ENCODE measurements at places on chromosomes 13 and 19.

DNA sequence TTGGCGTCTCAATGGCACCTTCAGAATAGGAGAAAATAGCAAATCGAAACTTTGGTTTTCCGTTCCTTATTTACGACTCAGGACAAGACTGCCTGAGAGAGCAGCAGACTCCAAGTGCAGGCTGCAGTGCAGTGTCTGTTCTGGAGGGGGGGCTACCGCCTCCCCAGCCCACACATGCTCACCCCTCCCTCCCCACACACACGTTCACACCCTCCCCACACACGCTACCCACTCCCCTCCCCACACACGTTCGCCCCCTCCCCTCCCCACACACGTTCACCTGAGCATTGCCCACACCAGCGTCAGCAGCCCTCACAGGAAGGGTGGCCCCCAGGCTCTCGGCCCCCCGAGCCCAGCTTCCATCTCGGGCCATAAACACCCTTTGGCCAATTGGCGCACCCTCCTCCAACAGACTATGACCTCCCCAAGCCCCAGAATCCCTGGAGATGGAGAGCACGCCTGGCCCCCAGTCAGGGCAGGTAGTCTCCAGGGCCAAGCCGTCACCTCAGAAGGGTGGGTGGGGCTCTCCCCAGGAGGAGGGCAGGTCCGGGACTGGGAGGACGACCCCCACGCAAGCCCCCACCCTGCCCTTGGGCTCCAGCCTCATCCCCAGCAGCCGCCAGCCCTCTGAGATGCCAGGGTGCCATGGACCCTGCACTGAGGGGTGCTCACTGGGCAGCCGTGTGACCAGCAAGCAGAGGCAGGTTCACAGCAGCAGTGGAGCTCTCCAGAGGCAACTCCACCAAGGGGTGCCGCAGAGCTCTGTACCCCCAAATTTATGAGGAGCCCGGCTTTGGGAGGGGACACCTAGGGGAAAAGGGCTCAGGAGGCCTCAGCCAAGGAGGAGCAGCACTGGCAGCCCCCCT lies 27.5 kb downstream of the RASA3 start:
- DNase-seq = no peak

- no peak for DNase-seq
These were observed 1.3 kb downstream of the UBL3 start for GRCh38 chr13:29849071-29849631.

DNA sequence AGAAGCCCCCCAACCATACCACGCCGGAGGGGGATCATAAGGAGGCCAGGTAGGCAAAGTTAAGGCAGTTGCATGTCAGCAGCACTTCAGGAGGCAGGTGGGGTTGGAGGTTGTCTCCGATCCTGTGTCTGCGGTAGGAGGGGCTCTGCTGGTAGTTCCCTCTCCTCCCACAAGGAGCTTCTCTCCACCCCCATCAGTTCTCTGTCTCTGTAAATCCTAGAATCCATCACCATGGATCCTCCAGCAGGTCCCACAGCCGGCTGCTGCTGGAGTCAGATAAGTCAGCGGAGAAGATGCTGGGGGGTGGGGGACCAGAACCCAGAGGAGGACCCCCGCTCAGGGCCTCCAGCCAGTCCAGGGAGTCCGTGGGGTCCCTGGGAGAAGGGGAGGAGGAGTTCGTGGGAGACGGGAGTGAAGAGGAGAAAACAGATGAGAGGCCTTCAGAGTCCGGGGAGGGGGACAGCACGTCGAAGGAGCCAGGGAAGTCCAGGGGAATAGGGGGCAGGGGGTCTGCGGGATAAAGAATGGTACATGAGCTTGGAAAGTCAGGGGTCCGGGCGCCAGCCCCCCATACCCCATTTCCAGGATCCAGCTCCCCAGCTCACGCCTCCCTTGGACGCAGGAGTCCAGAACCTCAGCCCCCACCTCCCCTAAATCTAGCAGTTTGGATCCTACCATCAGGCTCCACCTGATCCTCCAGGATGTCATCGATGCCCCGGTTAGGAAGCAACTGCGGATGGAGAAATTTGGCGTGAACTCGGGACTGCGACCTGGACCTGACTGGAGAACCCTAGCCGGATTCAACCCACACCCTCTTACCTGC lies 6.3 kb downstream of the MAMSTR start:
- DNase-seq = no peak

DNA sequence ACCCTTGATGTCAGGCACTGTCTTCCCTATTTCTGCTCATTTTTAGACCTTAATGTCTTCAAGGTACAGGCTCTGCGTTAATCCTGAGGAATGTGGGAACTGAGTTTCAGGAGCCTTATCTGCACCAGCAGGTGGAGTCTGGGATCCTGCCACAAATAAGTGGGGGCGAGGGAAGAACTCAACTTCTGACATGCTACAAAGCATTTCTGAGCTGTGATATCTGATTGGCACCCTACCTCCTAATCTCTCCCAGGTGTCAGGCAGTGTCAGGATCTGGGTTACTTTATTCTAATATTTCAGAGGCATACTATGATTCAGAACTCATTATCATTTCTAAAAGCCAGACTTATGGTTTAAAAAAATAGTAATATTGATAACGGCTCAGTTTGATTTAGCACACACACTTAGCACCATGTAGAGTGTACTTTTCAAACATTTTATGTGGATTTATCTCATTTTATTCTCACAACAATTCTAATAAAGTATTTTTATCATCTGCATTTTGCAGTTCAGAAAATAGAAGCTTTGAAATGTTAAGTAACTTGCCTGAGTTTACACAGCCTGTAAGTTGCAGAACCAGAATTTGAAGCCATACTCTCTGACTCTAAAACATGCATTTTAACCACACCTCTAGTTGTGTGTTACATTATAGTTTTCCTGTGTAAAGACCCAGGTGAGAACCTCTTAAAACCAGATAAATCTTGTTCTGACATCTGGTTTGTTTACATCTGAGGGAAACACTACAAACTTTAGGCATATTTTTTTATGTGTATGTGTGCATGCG lies 358.6 kb downstream of the TDRD3 start:
- DNase-seq = no peak

DNA sequence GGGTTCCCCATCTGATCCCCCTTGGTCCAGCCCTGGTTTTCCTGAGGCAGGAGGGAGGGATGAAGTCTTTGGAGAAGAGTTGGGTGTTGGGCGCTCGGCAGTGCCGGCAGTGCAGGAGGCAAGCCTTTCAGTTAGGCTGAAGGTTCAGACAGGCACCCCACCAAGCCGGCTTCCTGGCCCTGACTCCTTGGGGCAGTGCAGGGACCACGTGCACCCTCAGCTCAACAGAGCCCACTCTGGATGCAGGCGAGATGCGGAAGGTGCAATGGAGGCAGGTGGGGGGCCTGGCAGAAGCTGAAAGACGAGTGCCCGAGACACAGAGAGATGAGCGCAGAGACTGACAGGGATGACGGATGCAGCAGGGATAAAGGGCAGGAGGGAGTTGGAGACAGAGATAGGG lies 11.1 kb downstream of the MAMSTR start:
- DNase-seq = no peak

DNA sequence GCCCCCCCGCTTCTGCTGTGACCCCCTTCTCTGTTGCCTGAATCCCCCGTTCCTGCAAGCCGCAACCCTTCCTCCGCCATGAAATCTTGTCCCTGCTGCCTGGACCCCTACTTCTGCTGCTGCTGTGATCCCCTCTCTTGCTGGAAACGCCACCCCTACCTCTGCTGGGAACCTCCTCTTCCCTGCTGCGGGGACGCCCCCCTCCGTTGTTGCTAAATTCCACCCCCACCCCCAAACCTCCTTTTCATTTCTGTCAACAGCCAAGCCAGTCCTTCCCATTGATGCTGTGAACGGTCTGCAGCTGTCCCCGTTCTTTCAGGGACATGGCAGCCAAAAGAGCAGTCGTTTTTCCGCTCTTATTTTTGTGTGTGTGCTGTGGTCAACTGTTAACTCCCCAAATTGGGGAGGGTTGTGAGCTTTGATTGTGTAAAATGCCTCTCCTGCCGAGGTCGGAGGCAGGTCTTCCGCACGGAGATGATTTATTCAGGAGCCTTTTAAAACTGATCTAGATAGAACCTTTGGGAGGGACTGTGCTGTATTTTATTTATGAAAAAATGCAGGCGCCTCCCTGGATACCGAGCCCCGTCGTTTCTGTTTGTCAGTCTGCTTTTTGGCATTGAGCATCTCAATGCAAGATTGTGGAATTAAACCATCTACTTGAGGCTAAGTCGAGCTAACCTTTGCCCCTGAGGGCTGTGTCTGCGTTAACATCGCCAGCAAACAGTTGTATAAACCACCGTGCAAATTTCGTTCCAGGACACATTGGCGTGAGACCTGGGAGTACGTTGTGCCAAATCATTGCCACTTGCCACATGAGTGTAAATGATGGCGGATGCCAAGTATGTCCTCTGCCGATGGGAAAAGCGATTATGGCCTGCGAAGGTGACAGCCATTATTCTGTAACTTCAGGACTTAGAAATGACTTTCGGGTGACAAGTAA lies 27.9 kb upstream of the NDUFS7 start:
- no peak for DNase-seq

DNA sequence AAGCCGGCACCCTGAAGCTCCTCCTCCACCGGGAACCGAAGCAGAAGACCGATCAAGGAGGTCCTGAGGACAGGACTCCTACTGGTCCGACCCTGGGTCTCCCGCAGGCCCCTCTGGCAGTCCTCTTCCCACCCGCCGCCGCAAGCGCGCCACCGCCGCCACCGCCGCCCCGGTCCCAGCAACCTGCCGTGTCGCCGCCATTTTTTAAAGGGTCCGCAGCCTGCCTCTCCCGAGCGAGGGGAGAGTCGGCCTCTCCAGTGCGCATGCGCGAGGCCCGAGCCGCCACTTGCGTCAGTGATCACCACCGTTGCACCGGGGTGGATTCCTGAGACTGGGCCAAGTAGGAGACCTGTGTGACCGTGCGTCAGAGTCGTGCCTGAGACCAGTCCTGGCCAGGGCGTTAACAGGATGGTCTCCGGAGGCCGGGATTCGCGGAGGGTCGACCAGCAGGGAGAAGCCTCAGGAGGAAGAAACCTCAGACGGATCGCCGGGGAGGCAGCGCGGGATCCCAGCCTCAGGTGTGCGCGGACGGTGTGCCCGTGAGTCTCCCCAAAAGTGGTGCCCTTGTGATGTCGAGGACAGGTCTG lies 51.6 kb downstream of the ZNF146 start:
- no peak for DNase-seq

GRCh38 chr19:13206587-13206986 lies 56.4 kb downstream of the IER2 start:
- DNase-seq = no peak

- no peak for DNase-seq
These were observed 1.1 kb downstream of the CYP2S1 start for GRCh38 chr19:41194157-41194552.

DNA sequence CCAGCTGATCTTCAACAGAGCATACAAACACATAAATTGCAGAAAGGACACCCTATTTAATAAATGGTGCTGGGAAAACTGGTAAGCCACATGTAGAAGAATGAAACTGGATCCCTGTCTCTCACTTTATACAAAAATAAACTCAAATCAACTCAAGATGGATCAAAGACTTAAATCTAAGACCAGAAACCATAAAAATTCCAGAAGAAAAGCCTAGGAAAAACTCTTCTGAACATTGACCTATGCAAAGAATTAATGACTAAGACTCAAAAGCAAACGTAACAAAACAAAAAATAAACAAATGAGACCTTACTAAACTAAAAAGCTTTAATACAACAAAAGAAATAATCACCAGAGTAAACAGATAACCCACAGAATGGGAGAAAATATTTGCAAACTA lies 74.5 kb upstream of the ABCC4 start:
- DNase-seq = no peak

DNA sequence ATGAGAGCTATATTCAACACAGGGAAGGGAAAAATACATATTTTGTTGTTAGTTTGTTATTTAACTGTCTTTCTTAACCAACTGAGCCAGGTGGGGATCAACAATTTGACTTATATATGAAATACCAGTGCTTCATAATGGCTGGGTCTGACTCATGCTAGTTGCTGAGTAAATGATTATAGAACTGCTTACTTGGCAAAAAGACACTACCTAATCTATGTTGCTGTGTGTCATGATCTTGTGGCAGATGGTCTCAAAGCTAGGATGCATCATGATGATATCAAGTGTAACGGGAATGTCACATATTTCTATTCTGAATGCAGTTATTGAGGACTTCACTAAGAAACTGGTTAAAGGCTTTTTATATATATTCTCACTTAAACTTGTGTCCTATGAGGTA lies 727.4 kb upstream of the SLITRK1 start:
- DNase-seq = no peak

DNA sequence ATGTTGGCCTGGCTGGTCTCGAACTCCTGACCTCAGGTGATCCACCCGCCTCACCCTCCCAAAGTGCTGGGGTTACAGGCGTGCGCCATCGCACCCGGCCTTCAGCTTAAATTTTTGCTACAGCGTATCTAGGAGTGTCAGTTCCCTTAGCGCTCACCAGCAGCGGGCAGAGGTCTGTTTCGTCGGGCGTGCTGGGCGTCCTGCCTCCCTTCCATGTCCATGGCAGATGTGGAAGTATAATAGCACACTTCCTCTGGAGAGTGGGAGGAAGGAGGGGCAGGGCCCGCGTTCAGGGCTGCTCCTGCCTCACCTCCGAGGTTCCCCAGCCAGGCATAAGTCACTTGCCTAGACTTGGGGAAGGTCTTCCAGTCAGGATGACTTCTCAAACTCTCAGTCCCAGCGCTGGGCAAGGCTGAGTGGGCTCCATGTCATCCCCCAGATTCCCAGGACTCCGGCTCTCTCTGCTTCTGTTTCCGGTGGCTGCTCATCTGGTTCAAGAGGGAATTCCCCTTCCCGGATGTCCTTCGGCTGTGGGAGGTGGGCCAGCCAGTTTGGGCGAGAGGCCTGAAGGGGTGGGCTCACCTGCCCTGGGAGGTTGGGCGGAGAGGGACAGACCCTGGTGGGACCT lies 9.5 kb downstream of the IL4I1 start:
- DNase-seq = no peak

DNA sequence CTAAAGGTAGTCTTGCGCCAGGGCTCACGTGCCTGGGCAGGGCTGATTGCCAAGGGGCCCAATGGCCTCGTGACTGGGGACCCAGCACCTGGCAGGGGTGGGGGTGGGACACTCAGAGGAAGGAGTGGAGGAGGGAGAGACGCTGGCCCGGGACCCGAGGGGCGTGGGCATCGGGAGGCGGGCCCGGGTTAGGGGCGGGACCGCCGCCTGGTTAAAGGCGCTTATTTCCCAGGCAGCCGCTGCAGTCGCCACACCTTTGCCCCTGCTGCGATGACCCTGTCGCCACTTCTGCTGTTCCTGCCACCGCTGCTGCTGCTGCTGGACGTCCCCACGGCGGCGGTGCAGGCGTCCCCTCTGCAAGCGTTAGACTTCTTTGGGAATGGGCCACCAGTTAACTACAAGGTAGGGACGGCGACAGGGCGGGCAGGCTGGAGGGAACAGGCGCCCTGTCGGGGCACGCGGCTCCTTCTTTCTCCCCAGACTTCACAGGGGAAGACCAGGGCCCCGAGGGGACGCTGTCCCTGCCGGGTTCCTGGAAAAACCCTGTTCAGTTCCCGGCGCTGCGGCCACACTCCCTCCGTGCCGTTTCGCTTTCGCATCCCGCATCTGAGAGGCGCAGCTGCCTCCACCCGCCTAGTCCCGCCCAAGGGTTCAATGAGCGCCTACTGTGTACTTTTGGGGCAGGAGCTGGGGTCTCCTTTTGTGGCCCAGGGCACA lies at the start of gene IFI30:
TSS of gene IFI30 (plus strand) at position 242 of the 717 bp plus-strand sequence. CDS start at position 271, 29 bp downstream.
- DNase-seq = no peak
